ENCODE measurements at places on chromosomes 4 and X.

- no peak for DNase-seq
These were observed 175.3 kb downstream of the TSPAN5 start for GRCh38 chr4:98482847-98483806.

DNA sequence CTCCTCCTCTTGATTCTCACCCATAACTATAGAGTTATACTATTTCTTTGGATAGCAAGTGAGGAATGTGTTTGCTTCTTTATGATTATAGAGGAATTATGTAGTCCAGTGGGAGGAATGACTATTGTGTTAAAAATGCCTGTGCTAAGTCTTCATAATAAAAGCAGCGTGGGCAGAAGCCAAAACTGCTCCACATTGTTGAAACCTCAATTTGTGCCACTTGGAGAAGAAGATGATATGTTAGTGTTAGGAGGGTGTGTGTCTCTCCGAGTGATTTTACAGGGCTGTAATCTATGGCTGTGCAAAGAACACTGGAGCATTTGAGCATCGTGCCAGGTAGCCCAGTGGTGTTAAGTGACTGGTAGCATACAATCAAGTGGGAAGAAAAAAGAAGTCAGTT, 74.3 kb downstream of the FRAS1 start:
- DNase-seq = no peak

- peak; percentile 66 for DNase-seq
These were observed 1.0 kb downstream of the PDE5A start for GRCh38 chr4:119627267-119628255.

GRCh38 chrX:136021160-136021559, 35.9 kb downstream of the SLC9A6 start:
- no peak for DNase-seq

DNA sequence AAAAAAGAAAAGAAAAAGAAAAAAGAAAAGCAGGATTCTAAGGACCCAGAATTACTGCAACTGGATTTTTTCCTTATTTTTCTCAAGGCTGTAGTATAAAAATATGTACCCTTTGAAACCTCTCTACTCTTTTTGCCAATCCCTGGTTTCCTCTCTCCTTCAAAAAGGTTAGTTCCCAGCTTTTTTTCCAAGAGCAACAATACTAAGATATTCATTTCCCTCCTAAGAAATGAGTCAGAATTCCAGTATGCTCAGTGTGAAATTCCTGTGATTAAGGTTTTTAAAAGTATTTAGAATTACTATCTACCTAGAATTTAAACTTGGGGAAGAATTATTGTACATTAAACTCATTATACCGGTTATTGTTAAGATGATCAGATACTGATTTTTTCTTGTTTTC, 22.0 kb downstream of the SMIM14 start:
- DNase-seq = no peak

DNA sequence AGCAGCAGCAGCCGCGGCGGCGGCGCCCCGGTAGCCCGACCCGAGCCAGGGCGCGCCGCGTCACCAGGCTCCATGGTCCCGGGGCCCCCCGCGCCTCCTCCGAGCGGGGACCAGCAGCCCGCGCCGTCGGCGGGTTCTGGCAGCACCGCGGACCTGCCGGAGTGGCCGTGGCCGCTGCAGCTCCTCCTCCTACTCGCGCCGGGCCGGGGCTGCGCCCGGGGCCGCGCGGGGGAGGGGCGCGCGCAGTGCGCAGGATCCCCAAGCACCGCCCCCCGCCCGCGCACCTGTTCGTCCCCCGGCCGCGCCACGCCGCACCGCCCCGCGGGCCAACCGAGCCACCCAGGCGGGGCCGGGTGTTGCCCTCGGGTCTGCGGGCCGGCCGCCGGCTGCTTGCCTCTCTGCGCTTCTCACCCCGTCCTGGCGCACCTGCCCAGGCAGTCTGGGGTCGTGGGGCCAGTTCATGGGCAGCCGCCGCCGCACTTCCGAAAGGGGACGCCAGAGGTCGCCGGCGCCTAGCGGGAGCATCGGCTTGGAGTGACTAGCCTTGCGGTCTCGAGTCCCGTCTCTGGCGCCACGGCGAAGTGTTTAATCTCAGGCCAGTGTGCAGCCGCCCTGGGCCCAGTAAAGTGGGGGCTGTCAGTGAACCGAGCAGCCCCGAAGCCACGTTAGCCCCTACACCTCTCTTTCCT, at the start of gene SLC9A7:
TSS of gene SLC9A7 (minus strand) at position 163 of the 689 bp plus-strand sequence. CDS start at position 74, 89 bp downstream.
- DNase-seq = peak; percentile 78

DNA sequence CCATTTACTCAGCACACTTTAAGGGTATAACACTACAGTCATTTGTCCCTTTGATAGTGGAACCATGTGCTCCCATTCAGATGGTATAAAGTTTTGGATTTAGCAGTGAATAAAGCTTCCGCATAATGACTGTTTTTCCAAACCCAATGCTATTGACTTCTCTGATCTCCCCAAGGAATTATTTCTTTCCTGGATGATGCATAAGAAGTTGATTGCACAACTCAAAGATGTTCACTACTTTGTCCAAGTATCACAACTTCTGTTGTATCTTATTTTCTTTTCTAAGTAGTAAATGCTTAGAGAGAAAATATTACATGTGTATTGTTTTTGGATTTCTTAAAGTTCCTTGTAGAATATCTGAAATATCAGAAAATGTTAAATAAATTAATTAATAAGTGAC, 300.2 kb downstream of the GPM6A start:
- DNase-seq = no peak
